ENCODE measurements at places on chromosomes 2 and 18.
A peak's percentile ranks its signal among the peaks of the same experiment; 100 is the strongest.

- no peak for DNase-seq
Observed at GRCh38 chr2:46471019-46471583, 8.3 kb upstream of the TMEM247 start.

- DNase-seq: no peak
Observed at GRCh38 chr2:40113997-40114396, 334.9 kb upstream of the THUMPD2 start.

- DNase-seq: no peak
Observed at GRCh38 chr18:7898181-7898580, 331.1 kb downstream of the PTPRM start.

DNA sequence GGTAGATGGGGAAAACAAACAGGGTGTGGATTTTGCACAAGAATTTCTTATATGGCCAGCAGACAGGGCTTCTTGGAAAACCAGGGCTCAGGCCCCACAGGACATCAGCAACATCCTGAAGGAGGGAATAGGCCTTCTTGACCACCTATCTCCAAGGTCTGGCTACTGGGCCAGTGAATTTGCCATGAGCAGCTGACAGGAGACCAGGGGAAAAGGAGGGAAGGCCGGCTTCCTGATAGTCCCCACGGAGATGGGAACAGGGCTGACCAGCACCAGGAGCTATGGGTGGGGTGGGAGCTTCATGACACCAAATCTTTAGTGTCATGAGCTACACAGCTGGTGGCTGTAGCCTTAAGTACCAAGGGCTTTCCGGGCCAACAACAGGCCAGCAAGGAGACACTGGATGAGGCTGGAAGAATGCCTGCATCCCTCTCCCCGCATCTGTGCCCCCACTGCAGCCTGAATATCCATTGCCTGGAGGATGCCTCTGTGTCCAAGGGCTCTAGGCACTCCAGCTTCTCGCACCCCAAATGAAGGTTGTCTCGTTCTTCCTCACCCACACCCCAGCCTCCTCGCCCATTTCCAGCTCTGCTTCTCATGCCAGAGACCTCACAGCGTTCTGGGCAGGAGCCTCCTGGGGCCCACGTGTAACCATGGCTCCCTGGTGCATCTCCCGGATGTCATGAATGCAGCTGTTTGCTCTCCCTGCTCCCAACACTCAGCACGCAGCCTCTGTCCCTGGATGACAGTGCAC, 74.8 kb downstream of the EMX1 start:
- no peak for DNase-seq

GRCh38 chr2:28665041-28665704, 86.5 kb upstream of the PPP1CB start:
- peak; percentile 91 for DNase-seq

- DNase-seq: peak; percentile 31
Observed at GRCh38 chr2:48940606-48941005, 185.1 kb upstream of the LHCGR start.

DNA sequence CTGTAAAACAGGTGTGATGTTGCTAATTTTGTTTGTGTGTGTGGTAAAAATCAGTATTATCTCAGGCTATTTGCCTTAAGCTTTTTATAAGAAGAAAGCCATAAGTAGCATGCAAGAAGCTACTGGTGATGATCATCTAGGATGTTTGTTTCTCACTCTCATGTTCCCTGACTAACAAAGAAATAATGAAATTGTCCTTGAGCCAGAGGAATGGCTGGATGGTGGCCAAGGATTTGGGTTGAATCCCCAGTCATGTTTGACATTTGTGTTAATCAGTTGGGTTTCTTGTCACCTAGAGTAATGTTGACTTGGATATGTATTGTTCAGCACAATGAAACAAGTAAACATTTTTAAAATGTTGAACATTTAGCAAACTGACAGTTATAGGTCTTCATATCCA, 496.8 kb upstream of the ZEB2 start:
- DNase-seq: no peak

DNA sequence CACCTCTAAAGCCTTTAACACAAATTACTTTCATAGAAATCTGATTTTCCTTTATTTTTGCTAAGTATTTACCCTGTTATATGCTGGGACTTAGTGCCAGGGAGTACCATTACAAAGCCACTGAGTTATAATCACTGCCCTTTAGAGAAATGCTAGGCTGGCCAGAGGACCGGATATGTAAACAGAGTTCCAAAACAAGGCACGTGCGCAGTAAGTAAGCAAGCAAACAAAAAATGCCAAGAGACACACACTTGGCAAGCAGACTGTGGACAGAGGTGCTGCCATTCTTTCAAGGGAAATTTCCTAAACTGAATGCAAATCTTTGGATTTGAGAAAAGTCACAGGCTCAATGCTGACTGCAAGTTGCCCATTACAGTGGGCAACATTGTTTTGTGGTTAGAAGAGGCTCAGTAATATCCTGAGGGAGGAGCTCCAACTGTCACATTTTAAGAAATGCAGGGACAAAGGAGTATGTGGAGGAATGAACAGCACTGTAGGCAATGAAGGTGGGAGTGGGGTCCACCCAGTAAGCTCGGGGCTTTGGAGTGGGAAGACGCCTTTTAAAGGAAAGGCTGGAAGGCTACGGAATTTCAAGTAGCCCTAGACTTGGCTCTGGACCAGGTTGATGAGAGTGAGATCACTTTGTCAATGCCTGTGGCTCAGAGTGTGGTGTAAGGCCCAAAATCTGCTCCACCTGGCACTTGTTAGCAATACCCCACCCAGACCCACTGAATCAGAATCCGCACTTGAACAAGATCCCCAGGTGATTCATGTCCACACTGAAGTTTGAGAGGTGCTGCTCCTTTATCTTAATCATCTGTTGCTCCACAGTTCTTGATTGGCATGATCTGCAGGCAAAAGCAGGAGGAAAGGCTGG, 2.1 kb upstream of the PARD6G start:
- DNase-seq: peak; percentile 40

DNA sequence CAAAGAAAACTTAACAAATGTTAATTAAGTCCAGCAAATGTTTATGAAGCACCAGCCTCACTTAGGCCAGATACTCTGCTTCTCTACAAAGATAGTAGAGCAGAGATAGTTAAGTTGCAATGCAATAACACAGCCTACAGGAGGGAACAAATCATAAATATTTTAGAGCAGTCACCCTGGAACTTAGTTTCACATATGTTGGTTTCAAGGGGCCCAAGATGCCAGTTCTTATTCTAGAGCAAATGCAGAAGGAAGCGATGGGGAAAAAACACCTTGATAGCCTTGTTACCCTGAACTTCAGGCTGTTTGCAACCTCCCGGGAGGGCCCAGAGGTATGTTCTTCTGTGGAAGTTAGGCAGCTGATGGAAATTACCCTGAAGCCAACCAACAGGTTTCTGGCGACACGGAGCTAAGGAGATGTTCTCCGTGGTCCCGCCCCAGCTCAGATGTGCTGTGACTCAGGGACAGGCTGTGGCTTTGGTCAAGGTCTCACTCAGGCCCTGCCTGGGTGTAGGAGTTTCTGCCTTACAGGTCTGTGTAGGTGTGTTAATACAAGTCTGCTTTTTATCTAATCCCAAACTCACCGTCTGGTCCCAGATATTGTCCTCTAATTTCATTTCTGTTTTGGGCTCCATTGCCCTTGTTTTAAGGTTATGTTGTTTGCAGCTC, 3.8 kb downstream of the CTIF start:
- DNase-seq: no peak

- DNase-seq: no peak
Observed at GRCh38 chr2:6818012-6818411, 47.7 kb downstream of the CMPK2 start.

DNA sequence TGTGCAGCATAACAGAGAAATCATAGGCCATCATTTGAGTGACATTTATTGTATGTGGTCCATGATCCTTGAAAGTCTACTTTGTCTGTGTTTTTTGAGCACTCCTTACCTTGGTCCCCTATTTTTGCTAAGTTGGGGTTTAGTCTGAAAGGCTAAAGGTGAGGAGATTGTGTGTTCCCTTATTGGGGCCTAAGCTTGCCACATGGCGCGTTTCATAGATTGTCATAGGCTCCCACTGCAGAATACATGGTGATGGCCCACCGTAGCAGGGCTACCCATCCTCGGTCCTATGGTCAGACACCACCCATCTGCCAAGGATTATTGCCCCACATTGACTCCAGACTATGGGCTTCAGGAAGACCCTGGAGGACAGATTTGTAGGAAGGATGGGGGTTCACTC, 117.0 kb upstream of the ZSWIM2 start:
- DNase-seq: no peak

GRCh38 chr2:96143848-96144480, 1.3 kb downstream of the DUSP2 start:
- no peak for DNase-seq
